ENCODE measurements at places on chromosomes 3 and 15. TPM values are rescaled to one million over a fixed set of nuclear protein-coding genes. Genes with fewer than 3 reads are reported as not detected.

Gene CHRNB4
- not detected for total RNA-seq

Gene FETUB
- not detected for total RNA-seq

DNA sequence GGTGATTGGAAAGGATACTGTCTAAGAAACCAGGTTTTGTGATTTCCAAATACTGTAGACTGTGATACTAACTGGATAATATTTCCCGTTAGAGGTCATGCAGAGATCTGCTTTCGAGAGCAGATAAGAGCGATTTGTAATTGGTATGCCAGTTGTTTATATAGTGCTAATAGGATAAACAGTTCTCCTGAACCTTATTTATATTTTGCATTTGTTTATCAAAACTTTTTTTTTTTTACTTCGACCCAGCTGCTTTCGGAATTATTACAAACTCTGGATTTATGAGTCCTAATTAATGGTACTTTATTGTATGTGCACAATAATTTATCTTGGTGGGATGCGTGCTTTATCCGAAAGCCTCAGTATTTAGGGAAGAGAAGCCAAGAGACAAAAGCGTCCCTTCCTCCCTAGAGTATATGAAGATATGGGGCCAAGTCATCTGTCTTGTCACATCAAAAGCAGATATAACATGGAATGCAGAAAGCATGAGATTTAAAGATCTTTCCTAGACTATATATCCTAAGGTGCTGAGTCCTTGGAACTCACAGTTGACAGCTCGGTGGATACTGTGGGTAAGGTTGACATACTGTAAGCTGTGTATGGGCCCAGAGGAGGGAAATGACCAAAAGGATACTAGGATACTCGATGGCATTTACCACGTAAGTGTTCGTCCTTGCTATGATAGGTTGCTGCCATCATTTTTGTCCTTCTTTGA lies 62.2 kb downstream of the SMAD6 start:
- no peak for DNase-seq

DNA sequence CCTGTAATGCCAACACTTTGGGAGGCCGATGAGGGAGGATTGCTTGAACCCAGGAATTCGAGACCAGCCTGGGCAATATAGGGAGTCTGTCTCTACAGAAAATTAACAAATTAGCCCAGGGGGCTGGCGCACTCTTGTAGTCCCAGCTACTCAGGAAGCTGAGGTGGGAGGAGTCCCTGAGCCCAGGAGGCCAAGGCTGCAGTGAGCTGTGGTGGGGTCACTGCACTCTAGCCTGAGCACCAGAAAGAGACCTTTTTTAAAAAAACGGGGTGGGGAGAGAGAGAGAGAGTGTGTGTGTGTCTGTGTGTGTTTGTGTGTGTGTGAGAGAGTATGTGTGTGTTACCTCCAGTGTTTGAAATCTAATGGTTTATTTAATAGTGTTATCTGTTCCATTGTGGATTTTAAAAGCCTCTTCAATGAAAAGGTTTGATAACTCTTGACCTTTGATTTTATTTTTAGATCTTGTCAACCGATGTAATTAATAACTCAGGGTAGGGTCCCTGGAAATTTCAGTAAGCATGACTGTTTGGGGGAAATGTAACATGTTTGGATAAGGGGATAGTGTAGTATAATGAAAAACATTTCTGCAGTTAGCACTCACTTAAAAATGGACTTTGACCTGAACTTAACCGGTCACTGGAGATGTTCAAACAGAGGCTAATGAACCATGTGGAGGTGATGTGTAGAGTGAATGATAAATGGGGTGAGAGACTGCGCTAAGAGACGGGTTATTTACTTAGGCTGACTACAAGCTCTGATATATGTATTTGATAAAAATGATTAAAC lies 29.7 kb downstream of the LRCH3 start:
- no peak for DNase-seq
